ENCODE measurements at places on chromosomes 4 and X.

- DNase-seq = no peak
Observed at GRCh38 chr4:152901205-152901604, 34.9 kb upstream of the FHDC1 start.

DNA sequence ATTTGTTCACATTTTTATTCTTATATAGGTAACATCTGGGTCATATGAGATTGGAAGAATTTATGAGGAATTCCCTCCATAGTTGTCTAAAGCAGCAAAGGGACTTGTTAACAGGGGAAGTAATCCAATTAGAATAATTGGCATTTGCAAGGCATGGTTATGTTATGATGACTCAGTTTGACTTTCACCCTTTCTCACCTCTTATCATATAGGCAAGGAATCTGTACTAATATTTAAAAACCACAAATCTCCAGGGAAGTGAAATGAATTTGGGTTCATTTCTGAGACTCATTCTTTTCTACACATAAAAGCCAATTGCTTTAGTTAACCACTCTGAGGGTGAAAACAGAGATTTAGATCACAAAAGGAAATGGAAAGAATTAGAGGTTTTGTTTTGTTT is 281.5 kb upstream of the DKK2 start:
- DNase-seq = no peak

DNA sequence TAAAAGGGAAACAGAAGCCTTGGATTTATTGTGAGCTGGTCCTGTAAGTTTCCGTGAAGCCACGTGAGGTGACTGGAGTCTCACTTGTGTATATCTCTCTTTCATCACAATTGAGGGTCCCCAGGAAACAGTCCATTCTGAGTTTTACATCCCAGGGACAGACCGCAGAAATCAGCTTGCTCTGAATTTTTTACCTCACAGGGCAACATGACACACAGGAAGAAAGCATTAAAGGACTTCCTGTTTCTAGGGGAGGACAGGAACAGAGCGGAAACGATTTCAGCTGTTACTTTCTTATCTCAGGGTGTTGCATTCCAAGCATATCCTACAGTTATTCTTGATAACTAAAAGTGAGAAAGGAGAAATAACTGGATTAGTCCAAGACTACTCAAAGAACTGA is 553.5 kb downstream of the TRAM1L1 start:
- DNase-seq = no peak

- DNase-seq = no peak
Observed at GRCh38 chr4:128782076-128782715, 27.3 kb upstream of the JADE1 start.

DNA sequence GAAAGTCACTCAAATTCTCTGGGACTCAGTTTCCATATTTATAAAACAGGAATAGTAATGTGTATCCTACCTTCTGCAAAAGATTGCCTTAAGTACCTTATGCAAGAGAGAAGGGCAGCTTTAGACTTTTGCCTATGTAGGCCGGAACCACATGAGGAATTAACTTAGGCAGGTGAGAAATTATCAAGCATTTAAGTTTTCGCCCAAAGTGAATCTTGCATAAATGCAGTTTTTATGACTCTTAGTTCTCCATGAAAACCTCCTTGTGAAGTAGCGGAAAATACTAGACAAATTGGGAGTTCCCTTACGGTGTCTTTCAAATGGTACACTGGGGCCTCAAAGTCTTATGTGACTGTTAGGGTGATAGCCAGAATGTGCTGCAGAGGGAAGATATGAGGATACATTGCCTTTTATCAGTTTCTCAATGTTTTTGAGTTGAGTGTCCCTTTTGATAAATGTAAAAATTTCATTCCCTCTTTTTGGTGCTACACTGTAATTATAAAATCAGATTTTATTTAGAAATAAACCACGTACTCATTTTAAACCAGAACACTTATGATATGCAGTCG is 2.6 kb downstream of the SH2D1A start:
- no peak for DNase-seq

DNA sequence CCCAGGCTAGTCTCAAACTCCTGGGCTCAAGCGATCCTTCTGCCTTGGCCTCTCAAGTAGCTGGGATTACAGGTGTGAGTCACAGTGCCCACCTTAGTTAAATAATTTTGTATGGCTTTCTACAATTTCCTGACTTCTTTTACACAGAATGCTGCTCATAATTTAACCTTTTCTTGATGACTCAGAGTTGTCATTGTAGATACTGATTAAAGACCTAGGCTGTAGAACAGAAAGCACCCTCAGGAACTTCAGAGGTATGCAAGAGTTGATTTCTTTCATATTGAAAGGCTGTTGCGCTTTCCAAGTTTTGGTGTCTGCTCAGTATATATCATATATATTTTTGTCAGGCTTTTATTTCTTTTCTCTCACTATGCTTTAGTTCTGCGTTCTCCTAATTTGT is 21.1 kb upstream of the GPR34 start:
- no peak for DNase-seq

DNA sequence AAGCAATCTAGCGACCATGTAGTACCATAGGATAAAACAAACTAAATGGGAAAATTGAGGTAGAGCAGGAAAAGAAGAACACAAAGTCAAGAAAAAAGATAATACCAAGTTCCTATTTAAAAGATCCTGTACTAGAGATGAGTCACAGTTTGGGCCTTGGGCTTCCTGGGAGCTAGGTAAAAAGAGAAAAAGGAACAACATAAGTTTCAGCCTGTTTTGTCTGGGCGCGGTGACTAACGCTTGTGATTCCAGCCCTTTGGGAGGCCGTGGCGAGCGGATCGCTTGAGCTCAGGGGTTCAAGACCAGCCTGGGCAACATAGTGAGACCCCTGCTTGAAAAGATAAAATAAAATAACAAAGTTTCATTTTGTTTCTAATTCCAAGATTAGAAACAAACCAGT is 14.0 kb upstream of the TMEM156 start:
- no peak for DNase-seq

- DNase-seq = no peak
Observed at GRCh38 chr4:168769416-168769815, 240.6 kb downstream of the CBR4 start.

DNA sequence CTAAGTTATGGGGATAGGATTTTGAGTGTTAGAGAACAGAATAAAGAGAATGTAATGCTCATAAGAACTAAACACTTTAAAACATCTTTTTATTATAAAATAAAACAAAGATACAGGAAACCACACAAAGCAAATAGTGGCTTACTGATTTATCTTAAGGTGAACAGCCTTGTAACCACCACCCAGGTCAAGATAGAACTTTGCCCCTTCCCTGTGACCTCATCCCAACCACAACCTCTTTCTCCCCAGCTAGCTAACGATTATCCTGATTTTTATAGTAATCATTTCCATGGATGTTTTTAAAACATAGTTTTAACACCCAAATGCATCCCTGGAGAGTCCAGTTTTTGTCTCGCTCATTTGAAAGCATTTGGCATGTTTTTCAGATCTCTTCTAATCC is 17.0 kb downstream of the HELT start:
- no peak for DNase-seq

- no peak for DNase-seq
Observed at GRCh38 chr4:81704461-81704860, 232.8 kb upstream of the RASGEF1B start.

- no peak for DNase-seq
Observed at GRCh38 chr4:80294206-80294605, 27.7 kb downstream of the FGF5 start.

DNA sequence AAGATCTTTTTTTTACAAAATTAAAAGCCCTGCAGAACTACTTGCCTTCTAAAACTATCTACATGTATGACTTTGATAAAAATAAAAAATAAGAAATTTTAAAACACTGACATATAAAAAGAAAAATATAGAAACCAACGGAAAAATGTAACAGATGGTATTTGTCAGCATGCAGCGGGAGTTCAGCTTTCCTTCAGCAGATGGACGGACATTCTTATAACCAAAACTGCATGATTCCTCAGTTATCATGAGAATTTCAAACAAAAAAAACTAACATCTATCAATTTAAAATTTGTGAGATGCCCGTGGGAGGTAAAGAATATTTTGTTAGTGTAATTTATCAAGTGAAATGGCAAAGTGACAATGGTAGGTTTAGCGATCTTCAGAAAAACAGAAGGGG is 23.2 kb downstream of the RWDD4 start:
- DNase-seq = no peak

DNA sequence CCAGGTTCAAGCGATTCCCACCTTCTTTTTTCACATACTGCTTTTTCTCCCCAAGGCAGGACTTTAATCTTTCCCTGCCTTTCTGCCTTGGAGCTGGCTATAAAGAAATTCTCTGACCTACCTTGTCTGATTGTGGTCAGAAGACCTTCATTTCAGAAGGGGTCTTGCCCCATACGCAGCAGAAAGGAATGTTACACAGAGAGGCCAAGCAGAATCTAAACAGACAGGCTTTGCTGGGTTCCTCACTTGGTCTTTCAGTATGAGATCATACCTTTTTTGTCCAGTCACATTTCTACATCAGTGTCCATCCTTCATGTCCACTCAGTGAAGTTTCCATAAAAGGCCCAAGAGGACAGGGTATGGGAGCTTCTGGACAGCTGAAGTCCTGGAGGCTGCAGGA is 108.3 kb upstream of the RBPJ start:
- no peak for DNase-seq

- no peak for DNase-seq
Observed at GRCh38 chrX:20063716-20064351, 52.9 kb downstream of the MAP7D2 start.

- no peak for DNase-seq
Observed at GRCh38 chr4:51998837-51999236, 21.3 kb downstream of the LRRC66 start.

DNA sequence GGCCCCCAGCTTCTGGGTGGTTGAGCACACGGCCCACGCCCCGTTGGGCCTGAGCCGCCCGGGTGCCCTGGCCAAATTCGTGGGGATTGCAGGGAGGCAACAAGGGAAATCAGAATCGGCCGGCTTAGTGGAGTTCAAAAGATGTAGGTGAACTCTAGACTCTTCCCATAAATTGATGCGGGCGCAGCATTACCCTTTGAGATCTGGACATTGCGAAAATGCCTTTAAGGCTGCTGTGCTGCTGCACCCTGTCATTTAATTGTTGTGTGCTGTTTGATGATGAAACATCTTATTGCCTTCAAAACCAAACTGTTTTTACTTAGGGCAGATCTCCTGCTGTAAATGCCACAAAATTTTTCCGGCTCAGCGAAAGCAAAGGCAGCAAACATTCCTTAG is 409 bp upstream of the MPP1 start:
- no peak for DNase-seq

DNA sequence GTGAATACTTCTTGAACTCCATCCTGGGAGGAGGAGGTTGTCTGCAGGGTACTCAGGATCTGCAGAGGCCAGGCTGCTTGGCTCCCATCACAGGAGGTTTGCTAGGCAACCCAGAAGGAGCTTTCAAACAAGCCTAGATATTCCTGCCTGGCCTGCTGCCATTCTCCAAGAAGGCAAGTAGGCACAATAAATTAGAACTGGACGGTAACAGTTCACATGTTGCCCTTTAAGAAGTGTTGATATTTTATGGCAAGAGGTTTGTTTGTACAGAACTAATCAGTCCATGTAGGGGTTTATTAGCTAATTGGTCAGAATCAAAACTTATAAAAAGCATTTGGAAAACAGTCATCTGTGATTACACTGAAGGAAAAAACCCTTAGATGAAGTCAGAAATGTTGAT is 39.3 kb downstream of the SYNPO2 start:
- no peak for DNase-seq

GRCh38 chr4:52693492-52693891 is 34.4 kb upstream of the USP46 start:
- no peak for DNase-seq

DNA sequence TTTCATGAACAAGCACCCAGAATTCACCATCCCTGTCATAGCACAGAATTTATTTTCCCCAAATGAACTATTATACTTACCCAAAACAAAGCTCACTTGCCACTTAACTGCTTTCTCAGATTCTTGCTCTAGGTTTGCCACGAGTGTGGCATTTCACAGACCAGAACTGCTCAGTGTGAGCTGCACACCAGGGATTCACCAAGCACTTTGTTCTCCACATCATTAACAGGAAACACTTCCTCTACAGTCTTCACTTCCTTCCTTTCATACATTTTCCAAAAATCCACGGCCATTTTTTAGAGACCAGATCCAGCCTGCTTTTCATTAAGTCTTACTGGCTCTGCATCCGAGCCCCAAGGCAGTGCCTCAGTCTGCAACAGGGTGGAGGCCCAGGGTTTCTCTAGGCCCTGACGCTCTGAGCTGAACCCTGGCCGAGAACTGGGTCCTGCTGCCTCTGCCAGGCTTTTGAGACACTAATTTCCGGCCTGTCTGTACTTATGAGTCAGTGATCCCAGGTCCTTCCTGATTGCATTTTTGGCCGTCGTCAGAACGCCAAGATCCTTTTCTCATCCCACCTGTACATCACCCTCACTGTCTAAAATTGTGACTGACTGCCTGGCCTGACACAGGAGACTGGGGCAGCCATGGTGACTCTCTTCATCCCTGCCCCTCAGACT is 67.6 kb upstream of the MTNR1A start:
- no peak for DNase-seq

DNA sequence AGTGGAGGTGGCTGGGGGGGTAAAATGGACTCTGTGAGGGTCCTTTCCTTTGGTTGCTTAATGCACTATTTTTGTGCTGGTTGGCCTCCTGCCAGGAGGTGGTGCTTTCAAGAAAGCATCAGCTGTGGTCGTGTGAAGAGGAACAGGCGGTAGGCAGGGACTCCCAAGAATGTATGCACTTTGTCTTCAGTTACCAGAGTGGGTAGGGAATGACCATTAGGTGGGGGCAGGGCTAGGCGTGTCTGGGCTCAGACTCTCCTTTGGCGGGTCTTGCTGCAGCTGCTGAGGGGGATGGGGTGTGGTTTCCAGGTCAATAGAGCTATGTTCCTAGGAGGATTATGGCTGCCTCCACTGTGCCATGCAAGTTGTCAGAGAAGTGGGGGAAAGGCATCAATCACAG is 509.0 kb downstream of the PCDH19 start:
- DNase-seq = no peak

- no peak for DNase-seq
Observed at GRCh38 chr4:125388613-125389012, 73.9 kb downstream of the FAT4 start.

DNA sequence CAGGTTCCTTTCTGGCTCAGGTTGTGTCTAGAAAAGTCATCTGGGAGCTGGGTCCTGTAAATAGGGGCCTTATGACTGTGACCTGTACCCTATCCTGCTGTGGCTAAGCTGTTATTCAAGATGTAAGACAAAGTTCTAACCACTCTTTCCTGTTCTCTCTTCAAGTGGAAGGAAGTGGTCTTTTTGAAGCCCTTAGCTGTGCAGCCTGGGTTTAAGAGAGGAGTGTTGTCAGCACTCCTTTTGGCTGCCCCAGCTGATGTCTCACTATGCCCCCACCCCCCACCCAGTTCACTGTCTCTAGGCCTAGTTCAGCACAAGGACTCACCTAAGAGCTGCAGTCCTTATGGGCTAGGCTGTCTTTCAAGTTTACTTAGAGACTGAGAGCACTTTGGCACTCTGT is 1069.5 kb downstream of the FAM133A start:
- no peak for DNase-seq

- DNase-seq = no peak
Observed at GRCh38 chr4:13302876-13303275, 181.3 kb downstream of the RAB28 start.

GRCh38 chr4:18105030-18106011 is 83.8 kb upstream of the LCORL start:
- no peak for DNase-seq

All from stimulated activated CD8-positive, alpha-beta memory T cell treated with anti-CD3 and anti-CD28 coated beads, Interleukin-7, amount 100 ng/mL, for 48 hours (primary cell).